ENCODE measurements at places on chromosomes 11 and 22.

DNA sequence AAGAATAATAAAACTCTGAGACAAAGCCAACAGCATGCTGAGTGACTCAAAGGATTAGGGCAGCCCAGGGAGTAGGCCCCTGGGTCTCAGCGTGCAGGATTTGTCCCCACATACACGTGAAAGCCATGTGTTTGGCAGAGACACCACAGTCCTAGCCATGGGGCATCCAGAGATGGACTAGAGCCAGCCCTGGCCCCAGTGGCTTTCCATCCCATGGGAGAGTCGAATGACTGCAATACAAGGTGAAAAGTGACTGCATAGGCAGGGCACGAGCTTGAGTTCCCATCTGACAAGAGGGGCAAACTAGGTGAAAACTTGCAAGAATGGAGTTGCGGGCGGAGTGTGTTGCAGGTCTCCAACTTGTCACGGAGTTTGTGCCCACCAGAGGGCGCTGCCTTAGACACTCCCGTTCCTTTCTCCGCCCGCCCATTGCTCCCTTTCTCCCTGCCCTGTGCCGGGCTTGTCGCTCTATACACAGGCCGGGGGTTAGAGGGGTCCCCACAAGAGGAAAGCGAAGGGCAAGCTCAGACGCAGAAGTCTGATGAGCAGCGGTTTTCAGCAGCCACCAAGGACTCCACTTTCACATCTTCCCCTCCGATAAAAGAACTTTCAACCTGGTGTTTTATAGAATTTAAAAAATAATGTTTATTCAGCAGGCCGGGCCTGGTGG is 24.2 kb downstream of the TSKU start:
- peak; percentile 70 for DNase-seq

DNA sequence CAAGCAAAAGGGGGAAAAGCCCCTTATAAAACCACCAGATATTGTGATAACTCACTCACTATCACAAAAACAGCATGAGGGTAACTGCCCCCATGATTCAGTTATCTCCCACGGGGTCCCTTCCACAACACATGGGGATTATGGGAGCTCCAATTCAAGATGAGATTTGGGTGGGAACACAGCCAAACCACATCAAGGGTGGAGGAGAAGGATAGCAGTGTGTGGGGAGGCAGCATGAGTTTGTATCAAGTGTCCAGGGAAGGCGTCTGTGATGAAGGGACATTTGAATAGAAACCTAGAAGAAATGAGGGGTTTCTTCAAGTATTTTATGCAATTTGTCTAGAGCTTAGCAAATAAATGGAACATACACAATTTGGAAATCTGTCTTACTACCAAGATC is 98.2 kb downstream of the SLC1A2 start:
- DNase-seq, result no peak

GRCh38 chr22:32579529-32580220 is 105.1 kb downstream of the FBXO7 start:
- peak; percentile 11 for DNase-seq

DNA sequence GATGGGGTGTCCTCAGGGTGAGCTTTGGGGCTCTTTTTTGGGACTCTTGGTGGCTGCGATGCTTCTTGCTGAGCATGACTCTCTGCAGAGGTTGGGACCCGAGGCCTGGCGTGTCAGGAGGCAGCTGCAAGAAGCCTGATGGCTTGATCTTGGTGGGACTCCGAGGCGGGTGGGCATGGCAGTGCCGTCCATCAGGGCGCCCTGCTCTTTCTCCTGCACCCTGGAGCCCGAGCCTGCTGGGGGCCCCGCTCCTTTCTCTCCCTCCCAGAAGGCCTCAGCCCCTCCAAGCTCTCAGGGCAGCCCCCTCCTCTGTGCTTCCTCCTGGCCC is 432.7 kb downstream of the TBC1D22A start:
- no peak for DNase-seq

DNA sequence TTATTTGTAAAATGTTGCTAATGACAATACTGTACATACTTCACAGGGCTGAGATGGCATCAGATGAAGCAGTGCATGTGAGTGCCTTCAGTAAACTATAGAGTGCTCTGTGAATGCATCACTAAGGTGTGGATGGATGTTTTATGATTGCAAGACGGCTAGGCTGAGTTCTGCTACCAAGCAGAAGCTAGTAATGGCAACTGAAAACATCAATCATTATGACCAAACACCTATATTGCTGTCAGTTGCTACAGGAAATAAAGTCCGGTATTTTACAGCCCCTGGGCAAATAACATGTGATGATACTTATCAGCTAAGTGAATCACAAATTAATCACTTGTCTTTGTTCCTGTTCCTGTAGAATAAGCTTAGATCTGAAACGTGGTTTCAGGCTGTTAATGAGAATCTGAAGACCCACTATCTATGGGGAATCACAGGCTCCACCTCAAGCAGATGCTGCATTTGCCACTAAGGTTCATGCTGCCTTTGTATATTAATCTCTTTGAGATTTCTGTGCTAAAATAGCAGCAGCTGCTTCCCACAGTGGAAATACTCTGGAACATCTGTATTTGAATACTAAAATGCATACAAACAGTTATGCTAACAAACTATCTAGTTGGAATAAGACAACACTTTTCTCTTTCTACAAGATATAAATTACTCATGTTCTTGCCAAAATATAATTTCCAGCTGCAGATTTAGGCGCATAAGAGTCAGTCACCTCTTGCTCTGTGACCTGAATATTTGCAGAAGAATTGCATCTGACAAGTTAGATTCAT is 254.0 kb upstream of the PITPNB start:
- DNase-seq, result peak; percentile 17

All from fibroblast of skin of right quadriceps (primary cell).